ENCODE measurements at places on chromosomes 16 and 17.

GRCh38 chr17:19725486-19725885 lies 9.1 kb upstream of the SLC47A2 start:
- no peak for DNase-seq

DNA sequence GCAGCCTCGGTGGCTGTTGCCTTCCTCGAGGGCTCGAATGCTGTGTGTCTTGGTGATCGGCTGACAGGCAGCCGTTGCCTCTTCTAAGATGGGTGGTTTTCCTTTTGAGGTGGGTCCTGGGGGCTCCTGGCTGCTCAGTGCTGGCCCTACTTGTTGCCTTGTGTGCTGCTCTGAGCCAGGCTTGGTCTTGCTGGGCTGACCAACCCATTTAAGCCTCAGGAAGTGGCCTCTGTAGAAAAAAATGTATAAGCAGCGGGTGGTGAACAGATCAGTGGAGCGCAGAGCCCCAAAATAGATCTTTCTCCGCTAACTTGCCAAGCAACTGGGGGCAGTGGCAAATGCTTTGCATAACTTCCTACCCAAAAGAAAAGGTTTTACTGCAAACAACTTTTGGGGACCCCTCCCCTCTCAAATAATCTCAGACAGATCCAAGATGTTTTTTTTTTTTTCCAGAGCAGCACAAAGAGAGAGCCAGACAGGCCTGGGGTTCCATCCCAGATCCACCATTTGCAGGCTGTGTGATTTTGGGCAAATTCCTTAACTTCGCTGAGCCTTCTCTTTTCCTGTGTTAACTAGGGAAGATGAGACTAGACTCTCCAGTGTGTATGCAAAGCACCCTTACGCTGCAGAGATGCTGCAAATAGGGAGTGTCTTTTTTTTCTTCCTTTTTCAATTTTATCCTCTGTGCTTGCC lies 42.5 kb downstream of the PLCG2 start:
- no peak for DNase-seq

DNA sequence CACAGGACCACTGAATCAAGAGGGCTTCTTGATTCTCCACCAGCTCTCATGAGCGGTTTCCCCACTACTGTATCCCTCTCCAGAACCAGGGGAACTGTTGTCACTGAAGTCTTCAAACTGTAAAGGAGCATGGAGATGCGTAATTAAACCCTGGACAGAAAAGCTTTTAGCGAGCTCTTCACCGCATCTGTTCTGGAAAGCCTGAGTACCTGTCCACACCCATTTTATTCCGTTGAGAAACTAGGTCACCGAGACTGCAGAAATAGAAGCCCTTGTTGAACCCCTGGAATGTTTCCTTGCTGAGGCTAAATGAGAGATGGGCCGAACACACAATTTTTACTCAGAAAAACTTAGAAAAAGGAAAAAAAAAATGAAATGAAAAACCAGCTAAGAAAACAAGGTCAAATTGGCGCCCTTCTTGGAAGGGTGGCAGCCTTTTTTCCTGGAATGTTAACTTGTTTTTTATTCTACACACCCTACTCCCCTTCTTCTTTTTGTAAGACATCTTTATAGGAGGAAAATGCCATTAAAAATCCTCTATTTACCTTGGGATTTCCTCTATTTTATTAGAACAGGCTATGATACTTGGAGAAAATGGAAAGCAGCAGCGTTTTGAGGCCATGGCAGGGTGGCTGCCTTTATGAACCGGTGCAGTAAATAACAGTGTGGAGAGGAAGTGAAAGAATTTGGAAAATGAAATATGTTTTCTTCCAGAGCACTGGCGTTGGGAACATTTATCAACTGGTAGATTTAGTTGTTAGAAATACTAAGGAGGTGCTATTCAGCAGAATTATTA lies 52.6 kb upstream of the CRISPLD2 start:
- DNase-seq, result peak; percentile 31

- DNase-seq, result no peak
Observed at GRCh38 chr17:68199837-68200688, 47.8 kb upstream of the AMZ2 start.

- no peak for DNase-seq
Observed at GRCh38 chr16:69477546-69477945, 53.1 kb downstream of the CYB5B start.

- DNase-seq, result peak; percentile 63
Observed at GRCh38 chr17:27244491-27245223, 49.3 kb upstream of the WSB1 start.

DNA sequence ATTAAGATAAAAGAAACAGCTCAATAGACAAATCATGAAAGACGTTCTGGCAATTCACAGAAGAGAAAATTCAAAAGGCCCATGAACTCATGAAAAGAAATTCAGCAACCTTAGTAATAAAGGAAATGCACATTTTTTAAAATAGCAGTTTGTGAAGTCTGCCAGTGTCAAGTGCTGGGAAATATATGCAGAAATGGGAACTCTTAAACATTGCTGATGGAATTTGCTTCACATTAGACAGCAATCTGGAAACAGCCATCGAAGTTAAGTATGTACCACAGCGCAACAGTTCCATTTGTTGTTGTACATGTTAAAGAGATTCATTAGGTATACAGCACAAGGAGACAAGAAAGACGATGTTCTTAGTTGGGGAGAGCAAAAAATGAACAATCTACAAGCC lies 319.4 kb upstream of the SALL1 start:
- DNase-seq, result no peak

- DNase-seq, result no peak
Observed at GRCh38 chr16:22120440-22120839, 28.1 kb downstream of the VWA3A start.

DNA sequence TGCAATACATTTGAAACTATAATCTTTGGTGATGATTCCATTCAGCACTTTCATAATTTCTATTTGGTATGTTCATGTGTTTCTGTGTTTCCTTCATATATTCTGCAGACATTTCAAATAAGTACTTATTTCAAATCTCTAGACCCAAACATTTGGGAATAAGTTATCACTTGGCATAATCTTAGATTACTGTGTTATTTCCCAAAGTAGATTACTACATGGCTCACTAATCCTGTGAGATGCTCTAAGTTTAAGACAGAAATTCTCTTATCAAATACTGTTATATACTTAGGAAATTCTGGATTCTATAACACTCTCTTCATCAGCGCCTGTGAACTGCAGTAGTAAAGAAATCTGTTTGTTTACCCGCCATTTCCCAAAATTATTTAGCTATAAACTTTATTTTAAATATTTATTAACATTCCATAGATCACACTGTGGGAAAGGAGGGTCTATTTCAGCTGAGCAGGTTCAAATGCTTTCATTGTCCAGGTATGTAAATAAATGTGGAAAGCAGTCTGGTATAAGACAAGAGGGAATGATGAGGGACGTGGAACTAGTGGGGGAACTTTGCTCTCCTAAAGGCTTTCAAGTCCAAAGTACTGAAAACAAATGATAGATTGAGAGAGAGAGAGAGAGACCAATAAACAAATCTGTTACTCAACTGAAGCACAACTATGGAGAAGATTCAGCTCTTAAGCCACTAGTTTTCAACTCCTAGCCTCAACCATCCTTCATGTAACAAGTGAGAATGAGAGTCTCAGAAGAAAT lies 61.8 kb upstream of the TOM1L1 start:
- no peak for DNase-seq

DNA sequence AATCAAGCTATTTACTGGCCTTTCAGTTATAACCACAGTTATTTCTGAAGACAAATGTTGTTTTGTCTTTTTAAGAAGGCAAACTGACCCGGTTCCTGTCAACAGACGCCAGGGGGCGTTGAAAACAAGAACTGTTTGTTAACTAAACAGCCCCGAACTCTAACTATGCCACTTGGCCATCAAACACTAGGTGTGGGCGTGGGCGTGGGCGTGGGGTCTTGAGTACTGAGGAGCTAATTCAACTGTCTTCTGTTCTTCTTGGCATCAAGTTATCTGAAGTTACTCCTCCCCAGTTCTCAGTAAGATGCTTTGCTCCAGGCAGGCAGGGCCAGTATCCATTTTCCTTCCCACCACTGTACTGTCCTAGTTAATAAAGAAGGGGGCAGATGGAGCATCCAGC lies 63.3 kb upstream of the MTMR4 start:
- peak; percentile 55 for DNase-seq

DNA sequence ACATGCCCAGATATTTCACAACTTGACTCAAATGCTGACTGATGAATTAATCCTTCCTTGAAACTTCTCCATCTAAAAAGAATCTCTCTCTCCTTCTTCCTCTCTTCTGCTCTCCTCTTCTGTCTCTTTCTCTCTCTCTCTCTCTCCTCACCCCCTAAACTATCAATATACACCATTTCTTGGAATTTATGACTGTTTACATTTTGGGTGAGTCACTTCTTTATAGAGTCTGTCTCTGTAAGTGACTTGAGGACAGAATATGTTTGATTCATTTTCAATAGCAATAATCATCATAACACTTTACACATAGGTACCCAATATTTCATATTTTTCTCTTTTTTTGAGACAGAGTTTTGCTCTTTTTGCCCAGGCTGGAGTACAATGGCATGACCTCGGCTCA lies 15.3 kb downstream of the OR3A1 start:
- no peak for DNase-seq

DNA sequence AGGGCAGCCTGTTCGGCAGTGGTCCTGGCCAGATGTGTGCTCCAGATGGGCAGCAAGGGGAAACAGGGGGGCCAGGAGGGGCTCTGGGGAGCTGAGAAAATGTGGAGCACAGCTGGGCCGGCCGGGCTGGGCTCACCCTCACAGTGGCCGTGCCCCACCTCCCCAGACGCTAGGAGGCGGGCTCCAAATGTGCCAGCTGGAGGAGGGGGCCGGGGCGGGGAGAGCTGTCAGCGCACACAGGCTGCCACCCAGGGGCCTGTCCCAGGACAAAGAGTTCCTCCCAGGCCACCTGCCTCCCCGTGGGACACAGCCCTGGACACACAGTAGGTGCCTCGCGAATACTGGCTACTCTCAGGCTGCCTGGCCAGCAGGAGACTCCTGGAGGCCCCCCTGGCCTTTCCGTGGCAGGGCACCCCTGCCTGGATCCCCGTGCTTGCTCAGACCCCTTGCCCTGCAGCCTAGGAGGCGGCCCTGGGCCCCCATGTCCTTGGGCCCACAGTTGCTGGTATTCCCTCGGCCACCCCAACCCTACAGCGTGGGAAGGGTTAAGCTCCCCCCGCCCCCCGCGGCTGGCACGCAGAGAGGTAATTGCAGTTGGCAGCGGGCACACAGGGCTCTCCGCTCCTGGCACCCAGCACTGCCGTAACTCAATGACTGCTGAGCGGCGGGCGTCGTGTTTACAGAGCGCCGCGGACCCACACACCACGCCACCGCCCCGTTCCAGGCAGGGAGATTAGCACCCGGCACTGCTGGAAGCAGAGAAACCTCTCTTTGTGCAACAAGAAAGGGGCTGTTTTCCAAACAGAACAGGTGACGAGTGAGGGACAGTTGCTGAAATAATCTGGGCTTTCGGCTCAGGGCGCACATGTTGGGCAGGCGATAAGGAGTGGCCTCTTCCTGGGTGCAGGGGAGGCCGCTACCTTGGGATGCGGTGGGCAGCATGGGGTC lies 32.2 kb downstream of the BAHCC1 start:
- DNase-seq, result no peak

DNA sequence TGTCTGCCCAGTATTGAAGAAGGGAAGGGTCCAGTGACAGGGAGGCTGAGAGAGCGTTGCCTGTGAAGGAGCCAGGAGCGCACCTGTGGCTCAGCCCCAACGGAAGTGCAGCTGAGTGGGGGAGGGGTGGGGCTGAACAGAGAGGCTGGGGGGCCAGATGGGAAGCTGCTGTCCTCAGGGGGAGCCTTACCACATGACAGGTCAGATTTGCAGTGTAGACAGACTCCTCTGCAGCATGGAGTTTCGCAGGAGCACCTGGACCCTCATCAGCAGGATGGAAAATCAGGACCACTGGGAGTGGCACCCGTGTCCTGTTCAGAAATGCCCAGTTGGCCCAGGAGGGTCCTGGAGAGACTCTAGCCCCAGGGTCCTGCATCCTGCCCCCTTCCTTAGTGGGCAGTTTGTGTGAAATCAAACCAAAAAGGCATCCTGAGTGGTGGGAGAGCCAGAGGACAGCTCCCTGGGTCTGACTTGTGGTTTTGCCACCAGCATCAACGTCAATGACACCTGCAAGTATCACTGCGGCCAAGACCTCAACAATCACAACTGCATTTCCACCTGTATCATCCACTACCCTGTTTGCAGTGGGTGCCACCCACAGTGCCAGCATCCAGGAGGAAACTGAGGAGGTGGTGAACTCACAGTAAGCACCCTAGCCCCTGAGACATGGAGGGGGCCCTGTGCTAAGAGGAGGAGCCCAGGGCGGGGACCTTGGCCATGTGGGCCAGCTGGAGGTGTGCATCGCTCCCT lies 7.8 kb downstream of the CD300A start:
- DNase-seq, result peak; percentile 38

DNA sequence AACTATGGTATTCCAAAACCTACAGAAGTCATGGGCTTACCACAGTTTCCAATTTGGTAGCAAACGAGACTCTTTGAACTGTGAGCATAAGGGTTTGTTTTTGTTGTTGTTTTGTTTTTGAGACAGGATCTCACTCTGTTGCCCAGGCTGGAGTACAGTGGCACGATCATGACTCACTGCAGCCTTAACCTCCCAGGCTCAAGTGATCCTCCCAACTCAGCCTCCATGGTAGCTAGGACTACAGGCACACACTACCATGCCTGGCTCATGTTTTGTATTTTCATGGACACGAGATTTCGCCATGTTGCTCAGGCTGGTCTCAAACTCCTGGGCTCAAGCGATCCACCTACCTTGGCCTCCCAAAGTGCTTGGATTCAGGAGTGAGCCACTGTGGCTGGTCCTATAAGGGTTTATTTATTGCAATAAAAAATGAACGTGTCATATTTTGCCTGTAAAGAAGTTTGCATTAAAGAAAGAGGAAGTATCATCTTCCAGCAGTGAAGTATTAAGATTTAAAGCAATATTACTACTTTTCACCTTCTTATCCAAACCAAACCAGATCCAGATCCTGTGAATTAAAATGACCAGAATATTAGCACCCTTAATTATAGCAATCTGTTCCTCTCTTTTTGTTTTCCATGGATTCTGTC lies 37.2 kb downstream of the KCNJ2 start:
- DNase-seq, result no peak

GRCh38 chr17:78532311-78532710 lies 44.9 kb downstream of the DNAH17 start:
- DNase-seq, result no peak

GRCh38 chr17:50161911-50162288 lies 3.9 kb upstream of the SGCA start:
- DNase-seq, result no peak

DNA sequence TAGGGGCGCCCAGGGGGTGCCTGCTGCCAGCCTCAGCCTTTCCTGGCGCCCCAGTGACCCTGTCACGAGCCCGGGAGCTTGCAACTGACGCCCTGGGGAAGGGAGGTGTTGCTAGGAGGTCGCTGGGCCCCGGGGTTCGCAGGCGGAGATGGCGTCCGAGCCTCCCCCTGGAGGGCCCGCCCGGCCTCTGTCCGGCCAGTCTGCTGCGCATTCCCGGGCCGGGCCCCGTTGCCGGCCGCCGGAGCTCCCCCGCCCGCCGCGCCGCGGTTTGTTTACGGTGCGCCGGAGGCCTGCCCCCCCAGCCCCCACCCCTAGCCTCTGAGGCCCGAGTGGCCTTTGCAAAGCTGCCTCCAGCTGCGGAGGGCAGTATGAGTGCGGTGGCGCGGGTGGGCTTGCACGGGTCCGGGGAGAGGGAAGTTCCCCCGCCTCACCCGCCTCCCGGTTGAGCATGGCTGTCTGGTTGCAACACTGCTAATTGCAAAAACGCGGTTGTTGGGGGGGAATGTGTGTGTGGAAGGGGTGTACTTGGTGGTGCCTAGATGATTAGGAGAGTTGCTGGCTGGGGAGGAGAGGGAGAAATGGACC lies 514 bp downstream of the THRA start:
- peak; percentile 17 for DNase-seq

GRCh38 chr16:5895137-5895536 lies 797.5 kb upstream of the EEF2KMT start:
- no peak for DNase-seq

GRCh38 chr16:24430954-24431760 lies 108.2 kb upstream of the RBBP6 start:
- no peak for DNase-seq
